ENCODE measurements at places on chromosomes 1 and 21. TPM values are rescaled to one million over a fixed set of nuclear protein-coding genes. Genes with fewer than 3 reads are reported as not detected.

DNA sequence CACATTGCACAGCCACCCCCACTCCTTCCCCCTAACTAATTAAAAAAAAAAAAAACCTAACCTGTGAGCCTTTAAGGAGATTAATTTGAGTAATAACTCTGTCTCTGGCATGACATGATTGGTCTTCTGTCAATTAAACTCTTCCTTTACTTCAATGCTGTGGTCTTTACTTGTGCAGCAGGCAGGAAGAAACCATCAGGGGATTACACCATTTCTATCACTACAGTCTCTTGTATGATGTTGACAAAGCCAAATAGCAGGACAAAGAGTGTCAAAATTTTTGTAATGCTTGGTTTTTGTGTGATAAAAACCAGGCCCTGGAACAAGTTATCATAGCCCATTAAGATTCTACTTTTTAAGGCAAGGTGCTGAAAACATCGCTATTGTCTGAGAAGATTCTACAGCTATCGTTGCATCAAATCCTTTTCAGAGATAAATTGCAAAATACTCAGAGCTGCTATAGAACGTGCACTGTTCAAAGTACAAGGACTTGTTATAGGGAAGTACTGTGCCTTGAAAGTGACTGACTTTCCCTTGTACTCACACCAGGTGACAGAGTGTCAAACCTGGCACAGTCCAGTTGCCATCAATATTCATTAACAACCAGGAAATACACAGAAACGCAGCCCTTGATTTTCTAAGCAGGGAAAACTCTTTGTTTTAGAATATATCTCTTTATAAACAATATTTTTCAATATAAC, 37.7 kb downstream of the LHX9 start:
- no peak for DNase-seq

DNA sequence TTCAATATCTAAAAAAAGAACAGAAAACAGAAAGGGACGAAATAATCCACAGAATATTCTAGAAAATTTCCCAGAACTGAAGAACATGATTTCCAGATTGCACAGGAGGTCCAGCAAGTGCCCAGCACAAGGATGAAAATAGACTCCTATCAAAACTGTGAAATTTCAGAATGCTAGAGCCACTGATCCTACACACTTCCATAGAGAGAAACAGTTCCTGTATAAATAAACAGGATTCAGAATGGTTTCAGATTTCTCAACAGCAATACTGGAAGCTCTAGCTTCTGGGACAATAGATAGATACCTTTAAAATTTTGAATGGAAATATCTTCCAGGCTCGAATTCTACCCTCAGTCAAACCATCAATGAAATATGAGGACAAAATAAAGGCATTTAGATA, 4.6 kb downstream of the TARBP1 start:
- no peak for DNase-seq

GRCh38 chr1:184627007-184627341, 127.7 kb downstream of the EDEM3 start:
- DNase-seq = no peak

GRCh38 chr1:2633366-2633935, 635 bp upstream of the MMEL1 start:
- DNase-seq = no peak

- no peak for DNase-seq
Observed at GRCh38 chr21:16642353-16642752, 870.5 kb upstream of the CXADR start.

DNA sequence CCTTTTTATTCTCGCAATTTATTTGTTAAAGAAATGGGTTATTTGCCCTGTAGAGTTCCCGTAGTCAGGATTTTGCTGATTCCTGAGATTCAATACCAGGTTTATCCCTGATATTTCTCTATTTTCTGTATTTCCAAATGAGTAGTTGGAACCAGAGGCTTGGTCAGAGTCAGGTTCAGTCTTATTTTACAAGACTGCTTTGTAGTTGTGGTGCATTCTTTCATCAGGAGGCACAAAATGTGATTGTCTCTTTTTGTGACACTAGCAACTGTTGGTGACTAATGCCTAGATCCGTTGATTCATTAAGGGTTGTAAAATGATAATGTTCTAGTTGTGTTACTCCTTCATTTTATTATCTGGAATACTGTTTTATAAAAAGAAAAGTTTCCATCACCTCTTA, 95.5 kb upstream of the TPTE start:
- DNase-seq = no peak

DNA sequence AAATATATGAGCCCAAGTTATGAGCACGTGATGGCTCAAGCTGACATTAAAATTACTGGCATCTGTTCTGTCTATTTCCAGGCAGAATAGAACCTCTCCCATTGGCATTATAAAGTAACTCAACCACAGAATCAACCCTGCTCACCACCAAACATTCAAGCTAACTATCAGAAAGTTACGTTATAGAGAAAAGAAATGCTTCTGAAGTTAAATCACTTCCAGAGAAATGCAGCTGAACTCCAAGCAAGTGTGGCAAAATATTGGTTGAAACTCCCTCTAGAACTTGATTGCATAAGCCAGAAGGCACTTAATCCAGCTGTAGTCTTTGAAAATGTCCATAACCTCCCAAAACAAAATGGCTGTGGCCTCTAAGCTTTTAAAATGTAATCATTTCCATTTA, 36.2 kb upstream of the UBE2U start:
- peak; percentile 57 for DNase-seq

DNA sequence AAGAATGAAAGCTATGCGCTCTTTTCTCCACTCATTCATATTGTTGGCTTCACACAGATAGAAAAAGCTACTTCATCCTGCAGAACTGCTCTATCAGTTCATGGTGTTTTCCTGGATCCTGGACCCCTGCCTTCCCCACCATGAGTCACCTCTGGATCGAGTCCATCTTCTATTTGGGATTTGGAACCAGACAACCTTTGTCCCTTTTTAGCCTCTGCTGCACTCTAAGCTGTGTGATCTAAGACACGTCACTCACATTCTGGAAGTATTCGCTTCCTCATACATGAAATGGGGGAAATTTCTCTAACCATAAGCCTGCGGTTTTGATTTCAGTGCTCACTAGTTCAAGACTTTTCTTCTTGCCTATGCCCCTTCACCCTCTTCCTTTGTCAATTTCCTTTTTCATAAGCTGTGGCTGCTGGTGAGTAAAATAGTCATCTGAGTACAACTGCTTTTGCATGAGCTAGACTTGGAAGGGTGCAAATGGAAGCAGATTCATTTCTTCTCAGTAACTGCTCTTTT, 14.1 kb upstream of the DEGS1 start:
- peak; percentile 66 for DNase-seq

- DNase-seq = no peak
Observed at GRCh38 chr1:67184838-67185421, 18.7 kb downstream of the IL23R start.

- peak; percentile 90 for DNase-seq
Observed at GRCh38 chr1:183180218-183180617, 5.8 kb upstream of the LAMC2 start.

DNA sequence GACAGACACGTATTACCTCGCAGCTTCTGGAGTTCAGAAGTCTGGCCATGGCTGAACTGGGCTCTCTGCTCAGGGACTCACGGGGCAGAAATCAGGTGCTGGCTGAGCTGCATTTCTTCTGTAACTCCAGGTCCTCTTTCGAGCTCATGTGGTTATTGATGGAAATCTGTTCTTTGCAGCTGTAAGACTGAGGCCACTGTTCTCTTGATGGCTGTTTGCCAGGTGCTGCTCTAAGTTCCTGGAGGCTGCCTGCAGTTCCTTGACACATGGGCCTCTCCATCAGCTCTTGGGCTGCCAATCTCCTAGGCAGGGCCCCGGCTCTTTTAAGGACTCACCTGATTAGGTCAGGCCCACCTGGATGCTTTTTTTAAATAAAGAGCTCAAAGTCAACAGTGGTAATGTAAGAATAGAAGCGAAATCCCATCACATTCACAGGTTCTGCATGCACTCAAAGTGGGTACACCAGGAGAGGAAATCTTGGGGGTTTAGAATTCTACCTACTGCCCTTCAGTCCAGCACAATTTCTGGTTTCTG, 139.1 kb downstream of the KAZN start:
- no peak for DNase-seq

GRCh38 chr1:197557302-197557701, 218.0 kb downstream of the DENND1B start:
- peak; percentile 31 for DNase-seq

GRCh38 chr21:46286648-46287002, 483 bp downstream of the YBEY start:
- peak; percentile 87 for DNase-seq

- no peak for DNase-seq
Observed at GRCh38 chr1:2643414-2644077, 10.7 kb upstream of the MMEL1 start.

DNA sequence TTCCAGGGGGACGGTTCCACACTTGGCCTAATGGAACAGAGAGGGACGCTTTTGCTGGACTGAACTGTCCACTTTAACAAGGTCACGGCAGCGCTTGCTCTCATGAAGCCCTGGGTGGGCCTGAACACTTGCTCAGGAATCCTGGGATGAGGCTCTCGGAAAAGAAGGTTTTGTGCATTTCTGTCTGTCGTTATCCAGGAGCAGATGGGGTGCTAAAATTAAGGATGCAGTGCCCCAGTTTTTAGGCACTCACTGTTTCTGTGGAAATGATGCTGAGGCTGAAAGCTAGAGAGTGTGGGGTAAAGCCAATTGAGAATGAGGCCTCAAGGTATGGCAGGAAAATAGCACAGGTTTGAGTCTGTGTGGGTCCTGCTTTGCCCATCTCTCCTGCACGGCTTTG, 111.0 kb downstream of the DAB1 start:
- DNase-seq = no peak

DNA sequence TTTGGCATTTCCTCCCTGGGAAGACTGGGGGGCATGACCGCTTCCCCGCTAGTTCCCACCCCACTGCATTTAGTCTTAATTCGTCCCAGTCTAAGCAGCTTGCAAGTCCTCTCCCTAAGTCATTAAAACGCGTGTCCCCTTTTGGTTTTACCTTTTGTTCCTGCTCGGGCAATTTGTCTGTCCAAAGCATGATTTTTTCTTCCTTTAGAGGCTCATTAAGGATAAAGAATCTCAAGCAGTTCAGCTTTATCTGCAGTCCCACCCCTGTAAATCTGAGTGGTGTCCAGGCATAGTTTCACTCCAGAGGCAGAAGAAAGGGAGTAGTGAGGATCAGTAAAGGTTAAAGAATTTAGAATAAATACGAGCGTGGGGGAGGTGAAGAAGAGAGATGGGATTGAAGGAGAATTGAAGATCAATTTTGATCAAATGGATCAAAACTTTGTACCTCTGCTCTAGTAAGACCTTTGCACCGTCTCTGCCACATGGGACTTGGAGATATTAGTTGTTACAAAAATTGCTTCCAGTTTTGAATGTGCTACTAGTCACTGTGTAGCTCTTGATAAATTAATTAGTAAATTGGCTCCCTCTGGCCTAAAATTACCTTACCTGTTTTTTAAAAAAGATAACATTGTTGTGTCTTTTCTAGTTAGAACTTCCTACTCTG, 989 bp upstream of the ETV3 start:
- no peak for DNase-seq

GRCh38 chr1:60228041-60228491, 154.5 kb upstream of the C1orf87 start:
- DNase-seq = peak; percentile 41

- DNase-seq = no peak
Observed at GRCh38 chr1:226111883-226112261, 49.4 kb downstream of the H3-3A start.

DNA sequence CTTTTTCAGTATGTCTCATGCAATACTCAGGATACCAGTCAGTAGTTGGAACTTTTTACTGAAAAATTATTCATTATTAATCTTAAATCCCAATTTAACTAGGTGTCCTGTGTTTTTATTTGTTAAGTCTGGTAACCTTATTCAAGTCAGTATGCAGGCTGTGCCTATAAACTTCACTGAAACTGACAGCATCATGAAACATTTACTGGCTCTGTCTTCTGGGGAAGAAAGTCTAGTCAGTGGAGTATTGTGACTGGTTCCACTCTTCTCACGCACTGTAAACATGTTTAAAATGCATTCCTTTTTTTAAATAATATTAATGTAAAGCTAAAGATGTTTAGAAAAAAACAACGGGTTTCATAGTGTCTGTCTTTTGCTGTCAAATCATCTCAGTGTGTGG, 739.7 kb downstream of the LTN1 start:
- DNase-seq = peak; percentile 68

DNA sequence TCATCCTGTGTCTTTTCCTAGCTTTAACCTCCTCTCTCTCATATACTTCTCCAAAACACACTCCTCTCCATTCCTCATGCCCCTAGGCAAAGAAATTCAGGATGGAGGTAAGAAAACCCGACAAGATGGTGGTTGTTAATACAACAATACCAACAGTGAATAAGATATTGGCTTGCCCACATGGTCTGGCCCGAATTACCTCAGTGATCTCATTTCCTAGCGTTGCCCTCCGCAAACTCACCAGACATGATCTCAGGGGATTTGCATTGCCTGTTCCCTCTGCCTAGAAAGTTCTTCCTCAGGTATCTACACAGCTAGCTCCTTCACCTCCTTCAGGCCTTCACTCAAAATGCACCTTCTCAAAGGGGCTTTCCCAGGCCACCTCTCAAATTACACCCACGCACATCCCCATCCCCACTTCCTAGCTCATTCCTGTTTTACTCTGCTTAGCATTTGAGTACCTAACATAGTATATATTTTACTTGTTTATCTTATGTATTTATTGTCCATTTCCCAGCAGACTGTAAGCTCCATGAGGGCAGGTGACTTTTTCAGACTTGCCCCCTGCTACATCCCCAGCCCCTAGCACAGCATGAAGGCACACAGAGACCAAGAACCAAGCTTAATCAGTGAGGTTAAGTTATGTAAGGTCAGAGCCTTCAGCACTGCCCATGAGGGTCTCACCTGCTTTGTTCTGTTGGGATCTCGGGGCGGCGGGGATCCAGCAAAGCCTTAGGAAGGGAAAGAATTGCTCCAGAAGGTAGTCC, 10.2 kb upstream of the UBR4 start:
- no peak for DNase-seq

DNA sequence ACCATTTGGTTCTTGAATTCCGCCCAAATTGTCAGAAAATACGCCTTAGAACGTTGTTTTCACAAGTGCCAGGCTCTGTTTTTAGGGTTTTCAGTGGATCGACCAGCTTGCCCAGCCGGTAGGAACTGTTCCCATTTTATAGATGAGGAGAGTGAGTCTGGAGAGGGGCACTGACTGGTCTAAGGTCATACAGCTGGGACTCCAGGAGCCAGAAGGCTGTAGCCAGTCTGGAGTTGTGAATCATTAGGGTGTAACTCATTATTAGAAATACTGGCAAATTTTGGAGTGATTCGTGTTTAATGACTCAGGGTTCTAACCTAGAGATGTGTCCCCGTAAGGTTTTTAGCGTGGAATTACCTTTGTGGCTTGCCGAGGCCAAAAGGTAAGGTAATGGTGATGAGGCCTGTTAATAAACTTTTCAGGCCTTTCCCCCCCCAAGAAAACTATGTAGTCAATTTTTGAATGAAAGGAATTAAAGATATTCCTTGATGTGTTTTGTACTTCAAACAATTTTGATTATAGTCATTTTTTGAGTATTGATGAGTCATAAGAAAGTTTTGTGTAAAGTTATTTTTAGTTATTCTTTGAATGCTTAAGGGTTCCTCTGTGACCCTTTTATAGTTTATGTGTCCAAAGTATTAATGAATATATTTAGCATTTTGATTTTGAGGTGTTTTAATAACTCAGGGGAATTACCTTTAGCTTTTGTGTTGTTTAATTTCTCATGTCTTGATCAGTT, 2.1 kb downstream of the DYRK1A start:
- DNase-seq = peak; percentile 88

The DNALI1 gene
- total RNA-seq = 0.63 TPM

The SPATA17 gene
- 0.43 TPM for total RNA-seq

The PDC gene
- 0.63 TPM for total RNA-seq

The FAM177B gene
- total RNA-seq = not detected

The OR11L1 gene
- total RNA-seq = not detected

The RGS8 gene
- not detected for total RNA-seq

The DNAJC28 gene
- 0.38 TPM for total RNA-seq

The MCOLN2 gene
- total RNA-seq = 1.0 TPM

The AIM2 gene
- total RNA-seq = 1.3 TPM

The NBPF12 gene
- 4.5 TPM for total RNA-seq

The CLCA1 gene
- not detected for total RNA-seq

All from GM23248 (cell line).